Urinary bladder (tissue), 4 donors: ENCODE measurements at places on chromosomes 6 and 20. TPM values are rescaled to one million over a fixed set of nuclear protein-coding genes. Genes with fewer than 3 reads are reported as not detected.

The TXLNB gene
- total RNA-seq, result 8.0 TPM

The RFX6 gene
- not detected for total RNA-seq

The VAPB gene
- total RNA-seq, result 31.0 TPM

GRCh38 chr20:35762461-35762860 is 9.4 kb upstream of the PHF20 start:
- DNase-seq, result no peak

- no peak for DNase-seq
Measured at GRCh38 chr20:33401921-33402369, 626 bp upstream of the CDK5RAP1 start.

DNA sequence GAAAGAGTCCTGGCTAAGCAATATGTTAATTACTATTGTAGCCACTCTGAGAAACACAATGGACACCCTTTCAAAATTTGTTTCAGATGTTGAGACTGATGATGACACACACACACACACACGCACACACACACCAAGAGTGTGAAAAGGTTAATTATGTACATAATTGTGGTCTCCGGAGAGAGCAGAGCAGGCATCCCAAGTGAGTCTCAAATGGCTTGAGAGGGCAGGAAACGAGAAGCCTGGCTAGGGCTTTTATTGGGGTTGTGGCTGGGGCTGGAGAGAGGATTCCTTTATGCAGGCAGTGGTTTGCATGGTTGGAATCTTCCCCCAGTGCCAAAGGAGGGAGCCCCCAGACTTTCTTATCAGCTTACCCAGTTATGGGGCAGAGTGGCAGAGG is 38.2 kb upstream of the NKX2-4 start:
- DNase-seq, result no peak

- no peak for DNase-seq
Measured at GRCh38 chr6:43834528-43835155, 64.6 kb downstream of the VEGFA start.

GRCh38 chr6:15464211-15464725 is 198.6 kb downstream of the DTNBP1 start:
- DNase-seq, result no peak

DNA sequence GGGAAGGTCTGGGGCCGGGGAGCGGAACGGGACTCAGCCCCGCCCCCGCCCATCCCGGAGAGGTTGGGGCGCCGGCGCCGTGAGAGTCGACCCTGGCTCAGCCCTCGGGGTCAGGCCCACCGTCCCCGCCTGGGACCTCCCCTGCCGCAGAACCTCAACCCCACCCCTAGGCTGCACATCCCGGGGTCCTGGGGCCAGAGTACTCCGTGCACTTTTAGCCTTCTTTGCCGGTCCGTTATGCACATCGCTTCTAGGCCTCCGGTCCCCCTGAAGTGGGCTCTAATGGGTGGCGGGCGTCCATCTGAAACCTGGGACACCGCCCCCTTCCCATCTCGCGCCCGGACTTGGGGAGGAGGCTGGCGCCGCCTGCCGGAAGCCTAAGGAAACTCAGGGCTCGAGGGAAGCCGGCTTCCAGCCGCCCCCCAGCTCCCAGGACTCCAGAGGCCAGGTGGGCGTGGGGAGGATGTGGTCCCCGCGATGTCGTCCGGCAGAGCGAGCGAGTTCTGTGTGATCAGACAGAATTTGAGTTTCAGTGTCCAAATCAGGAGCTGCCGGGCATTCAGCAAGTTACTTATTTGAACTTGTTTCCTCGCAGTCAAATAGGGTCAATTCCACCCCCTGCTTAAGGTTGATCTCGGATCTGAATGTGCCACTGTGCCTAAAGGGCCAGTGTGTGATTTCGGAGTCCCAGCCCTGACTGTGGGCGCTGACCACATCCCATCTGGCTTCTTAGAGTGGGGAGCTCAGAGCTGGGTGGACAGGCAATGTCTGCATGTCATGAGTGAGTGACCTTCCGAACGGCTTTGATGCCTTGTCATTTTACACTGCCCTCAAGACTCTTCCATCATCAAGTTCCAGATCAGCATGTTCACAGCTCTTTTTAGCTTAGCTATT is 47.6 kb downstream of the CPXM1 start:
- no peak for DNase-seq

- DNase-seq, result no peak
Measured at GRCh38 chr6:90118581-90118980, 178.1 kb downstream of the BACH2 start.
